ENCODE measurements at places on chromosomes 1 and 21.

DNA sequence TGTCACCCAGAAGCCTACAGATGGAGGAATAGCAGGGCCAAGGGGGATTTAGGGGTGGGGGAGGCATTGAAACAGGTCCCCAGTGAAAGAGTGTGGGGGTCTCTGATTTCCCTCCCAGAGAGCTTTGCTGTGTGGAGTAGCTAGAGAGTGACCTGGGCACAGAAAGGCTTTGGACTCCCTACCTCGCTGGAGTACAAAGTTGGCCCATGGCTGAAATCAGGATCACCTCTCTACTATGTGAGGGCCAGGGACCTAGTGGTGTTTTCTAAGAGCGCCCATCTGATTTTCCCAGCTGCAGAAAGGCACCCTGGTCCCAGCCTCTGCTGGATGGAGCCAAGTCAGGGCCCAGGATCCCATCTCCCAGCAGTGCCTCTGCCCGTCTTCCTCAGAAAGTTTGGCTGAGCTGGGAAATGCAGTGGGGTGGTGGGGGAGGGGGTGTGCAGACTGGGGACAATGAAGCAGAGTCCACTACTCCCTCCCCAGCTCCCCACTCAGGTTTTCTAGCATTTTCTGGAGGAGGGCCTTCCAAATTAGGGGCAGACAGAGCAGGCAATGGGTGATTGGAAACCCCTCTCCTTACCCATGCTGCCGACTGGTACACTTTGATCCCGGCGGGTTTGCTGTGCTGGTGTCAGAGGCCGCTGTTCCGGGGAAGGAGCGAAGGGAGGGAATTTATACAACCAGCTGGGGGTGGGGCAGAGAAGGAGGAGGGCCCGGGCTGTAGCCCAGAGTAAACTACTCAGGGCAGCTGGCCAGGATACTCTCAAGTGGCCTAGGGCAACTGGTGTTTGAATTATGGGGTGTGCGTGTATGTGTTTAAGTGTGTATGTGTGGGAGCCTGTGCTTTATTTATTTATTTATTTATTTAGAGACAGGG is at the start of gene SELENBP1:
SELENBP1 (minus strand) TSS at position 648 of the 877 bp plus-strand sequence; CDS start at position 584, 64 bp downstream.
- DNase-seq: no peak

DNA sequence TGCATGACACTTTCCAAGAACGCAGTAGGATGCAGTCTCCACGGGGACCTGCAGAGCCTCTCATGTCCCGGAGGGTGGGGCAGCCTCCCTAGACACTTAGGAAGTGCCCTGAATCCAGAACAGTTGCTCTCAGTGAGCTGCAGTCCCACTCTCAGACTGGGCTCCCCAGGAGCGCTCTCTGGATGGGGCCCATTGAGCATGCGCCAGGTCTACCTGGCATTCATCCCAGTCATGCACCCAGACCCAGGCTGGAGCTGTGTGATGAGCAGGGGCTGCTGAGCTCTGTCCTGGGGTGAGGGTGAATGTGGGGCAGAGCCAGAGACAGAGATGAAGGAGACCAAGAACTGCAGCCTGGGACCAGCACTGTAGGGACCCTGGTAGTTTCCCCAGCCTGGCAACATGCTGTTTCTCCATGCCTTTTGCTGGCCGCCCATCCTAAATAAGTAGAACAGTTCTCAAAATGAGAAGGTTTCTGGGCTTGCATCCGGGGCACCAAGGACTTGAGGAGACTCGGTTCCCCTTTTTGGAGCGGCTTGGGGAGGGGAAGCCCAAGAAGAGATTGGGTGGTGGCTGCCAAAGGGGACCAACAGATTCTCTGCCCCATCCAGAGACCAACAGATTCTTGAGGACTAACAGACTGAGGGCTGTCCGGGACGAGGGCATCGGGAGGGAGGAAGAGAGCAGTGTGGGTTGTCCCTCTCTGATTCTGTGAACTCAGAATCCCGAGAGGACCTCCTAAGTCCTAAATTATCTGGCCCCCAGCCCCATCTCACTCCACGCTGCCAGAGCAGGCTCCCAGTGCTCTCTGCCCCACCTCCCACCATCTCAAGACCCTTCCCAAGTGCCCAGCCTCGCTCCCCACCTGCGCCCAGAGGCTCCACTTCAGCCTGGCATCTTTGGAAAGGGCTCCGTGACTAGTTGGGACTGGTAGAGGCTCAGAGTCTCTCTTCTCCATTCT is 1.0 kb upstream of the PGLYRP4 start:
- no peak for DNase-seq

DNA sequence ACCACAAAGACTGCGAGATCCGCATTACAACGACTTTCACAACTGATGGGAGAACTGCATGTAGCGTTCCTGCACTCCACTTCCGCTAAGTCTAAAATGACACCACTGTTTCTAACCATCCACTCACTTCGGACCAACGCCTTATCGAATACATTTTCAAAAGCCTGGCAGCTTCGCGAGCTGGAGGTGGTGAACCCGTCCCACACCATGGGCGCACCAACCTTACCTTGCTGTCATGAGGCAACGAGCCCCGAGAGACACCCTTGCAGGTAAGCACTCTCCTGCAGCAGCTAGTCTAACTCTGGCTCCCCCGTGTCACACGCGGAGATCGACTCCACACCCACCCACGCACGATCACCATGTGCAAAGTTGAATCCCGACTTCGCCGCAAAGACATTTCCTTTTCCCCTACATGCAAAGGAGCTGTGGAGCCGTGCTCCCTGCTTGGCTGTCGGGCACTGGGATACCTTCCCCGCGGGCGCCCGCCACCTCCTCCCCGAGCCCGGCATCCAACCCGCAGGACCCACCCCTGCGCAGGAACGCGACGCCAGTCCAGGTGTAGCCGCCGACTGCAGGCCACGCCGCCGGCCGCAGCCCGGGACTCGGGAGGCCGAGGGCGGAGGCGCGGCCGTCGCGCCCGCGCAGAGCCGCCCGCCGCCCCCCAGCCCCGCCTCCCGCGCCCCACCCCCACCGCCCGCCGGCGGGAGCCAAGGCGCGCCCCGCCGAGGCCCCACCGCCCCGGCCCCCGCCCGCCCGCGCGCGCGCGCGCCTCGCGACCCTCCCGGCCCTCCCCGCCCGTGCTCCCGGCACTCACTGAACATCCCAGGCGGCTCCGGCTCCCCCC is 629 bp downstream of the TAF5L start:
- DNase-seq: peak; percentile 44

GRCh38 chr1:228004331-228004855 is 2.4 kb upstream of the WNT3A start:
- DNase-seq: peak; percentile 6

DNA sequence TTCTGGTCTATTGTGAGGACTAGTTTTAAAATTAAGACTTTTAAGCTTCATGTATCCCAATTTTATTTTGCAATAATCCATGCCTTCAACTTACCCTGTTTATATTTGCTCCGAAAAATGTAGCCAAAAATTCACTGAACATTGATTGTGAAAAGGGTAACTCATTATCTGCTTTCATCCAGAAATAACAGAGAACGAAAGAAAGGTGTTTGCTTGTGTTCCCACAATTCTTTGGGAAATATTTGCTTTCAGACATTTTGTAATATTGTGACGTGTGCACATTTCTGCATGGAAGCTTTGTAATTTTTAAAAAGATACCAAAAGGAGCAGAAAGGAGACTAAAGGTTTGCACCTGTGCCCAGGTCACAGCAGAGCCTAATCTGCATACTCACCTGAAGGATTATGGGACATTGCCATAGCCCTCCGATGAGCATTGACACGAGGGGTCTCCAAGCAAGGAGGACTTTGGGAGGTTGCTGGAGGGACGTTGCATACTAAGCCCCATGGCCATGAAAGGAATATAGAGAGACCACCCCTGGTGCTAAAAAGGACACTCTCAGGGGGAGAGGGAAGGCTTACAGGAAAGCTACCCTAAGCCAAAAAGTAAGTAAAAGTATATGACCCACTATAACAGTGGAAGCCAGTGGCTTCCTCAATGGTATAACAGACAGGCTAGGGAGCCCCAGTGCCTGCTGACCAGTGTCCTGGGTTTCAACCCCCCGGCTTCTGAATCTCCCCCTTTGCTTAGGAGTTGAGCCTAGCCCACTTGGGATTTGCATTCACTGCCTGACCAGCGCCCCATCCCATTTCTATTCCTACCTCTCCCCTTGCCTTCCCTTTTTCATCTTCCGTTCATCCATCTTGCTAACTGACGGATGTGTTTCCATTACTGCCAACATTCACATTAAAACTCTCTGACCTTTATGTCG is 148.6 kb upstream of the ZC3H12A start:
- no peak for DNase-seq

DNA sequence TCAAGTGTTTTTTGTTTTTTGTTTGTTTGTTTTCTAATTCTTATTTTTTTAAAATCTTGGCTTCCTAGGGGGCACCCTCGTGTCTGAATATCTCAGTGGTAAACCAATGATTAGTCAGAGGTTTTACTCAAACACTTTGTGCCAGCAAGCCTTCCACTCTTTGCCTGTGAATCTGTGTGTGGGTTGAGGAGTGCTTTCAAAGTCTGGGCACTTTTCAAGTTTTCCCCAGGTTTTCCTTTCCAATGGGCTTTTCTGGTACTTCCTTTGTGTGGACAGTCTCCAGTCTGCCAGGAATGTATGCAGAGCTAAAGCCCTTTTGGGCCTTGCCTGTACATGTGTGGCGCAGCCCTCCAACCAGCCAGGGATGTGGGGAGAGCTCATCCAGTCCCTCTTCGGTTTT is 9.7 kb upstream of the PPIE start:
- DNase-seq: no peak

GRCh38 chr1:30422251-30422650 is 301.1 kb downstream of the MATN1 start:
- no peak for DNase-seq

DNA sequence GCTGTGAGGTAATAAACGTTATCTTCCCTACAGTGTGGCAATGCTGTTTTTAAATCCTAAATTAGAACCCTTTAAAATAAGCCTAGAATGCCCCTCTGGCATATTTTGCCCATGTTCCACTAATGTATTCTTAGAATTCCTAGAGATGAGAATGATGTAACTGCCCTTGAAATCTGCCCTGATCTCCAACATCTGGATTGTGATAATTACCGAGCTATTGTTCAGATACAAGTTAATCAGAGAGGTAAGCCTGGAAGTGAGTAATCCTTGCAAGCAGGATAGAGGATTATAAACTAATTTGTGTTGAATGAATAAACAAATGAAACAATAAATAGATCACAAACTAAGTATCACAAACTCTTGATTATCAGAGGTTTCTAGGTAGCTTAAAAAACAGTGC is 107.8 kb upstream of the DMRTA2 start:
- no peak for DNase-seq

DNA sequence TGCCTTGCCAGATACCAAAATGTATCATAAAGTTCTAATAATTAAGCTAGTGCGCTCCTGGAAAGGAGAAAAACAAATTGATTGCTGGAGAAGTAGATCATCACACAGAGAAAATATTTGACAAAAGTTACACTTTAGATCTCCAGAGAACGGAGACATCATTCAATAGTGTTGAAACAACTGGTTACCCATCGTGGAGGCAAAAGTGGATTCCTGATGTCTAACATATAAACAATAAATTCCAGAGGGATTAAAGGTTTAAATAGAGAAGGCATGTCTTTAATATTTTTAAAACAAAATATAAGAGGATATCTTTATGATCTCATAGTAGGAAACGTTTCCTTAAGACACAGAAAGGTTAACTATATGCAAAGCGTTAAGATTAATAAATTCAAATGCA is 41.0 kb downstream of the NRIP1 start:
- DNase-seq: no peak

- DNase-seq: peak; percentile 6
Observed at GRCh38 chr1:209611771-209612570, 28.5 kb downstream of the CAMK1G start.

DNA sequence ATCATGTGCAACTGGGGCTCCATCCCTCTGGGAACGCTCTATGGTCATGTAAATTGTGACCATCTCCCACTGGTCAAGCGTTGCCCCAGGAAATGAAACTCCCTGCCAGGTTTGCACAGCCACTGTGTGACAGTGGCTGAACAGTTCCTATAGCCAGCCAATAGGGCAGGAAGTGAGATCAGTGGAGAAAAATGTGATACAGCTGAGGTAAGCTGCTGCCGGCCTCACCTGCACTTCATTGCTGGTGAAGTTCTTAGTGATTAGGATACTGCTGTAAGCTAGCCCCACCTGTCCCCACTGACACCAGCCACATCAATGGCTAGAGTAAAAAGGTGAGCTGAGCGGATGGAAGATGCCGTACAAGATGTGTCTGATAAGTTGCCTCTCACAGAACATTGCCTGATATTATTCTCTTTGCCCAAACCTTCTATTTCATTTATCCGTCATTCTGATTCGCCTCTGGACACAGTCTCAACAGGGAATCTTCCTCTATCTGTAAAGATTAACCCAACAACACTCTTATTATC is 38.4 kb upstream of the CDC42BPA start:
- no peak for DNase-seq

GRCh38 chr1:74763807-74764206 is 30.9 kb downstream of the TYW3 start:
- no peak for DNase-seq

- no peak for DNase-seq
Observed at GRCh38 chr1:20654104-20654690, 7.0 kb downstream of the DDOST start.

- DNase-seq: peak; percentile 88
Observed at GRCh38 chr1:153945131-153945794, 1.3 kb downstream of the DENND4B start.

DNA sequence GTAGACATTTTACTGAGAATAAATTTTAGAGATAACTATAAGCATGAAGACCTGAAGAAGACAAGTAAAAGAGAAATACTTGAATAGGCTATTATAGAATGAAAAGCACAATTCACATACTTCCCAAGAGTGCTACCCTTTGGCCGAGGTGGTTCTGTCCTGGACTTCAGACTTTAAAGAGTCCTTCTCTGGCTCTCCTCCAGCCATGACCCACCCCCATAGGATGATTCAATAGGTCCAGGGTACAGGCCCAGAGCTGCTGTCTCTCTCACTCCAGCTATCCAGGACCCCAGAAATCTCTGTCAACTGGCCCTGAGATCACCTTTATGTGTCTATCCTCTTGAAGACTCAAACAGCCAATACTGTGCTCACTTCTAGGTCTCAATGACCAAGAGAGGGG is 1.3 kb upstream of the SMCP start:
- DNase-seq: no peak

GRCh38 chr1:3785045-3785444 is 11.3 kb downstream of the LRRC47 start:
- DNase-seq: no peak

DNA sequence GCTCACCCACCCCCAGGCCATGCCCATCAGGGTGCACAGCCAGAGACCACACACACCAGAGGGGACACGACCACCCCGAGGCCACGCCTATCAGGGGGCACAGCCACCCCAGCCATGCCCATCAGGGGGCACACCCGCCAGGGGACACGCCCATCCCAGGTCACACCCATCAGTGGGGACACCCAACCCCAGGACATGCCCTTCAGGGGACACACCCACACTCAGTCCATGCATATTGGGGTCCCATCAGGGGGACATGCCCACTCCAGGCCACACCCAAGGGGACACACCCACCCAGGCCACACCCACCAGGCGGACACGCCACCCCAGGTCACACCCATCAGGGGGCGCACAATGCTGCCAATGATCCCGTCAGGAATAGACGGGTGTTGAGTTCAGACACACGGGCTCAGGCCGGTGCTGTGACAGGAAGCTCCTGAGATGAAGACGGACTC is 20.7 kb downstream of the MCM3AP start:
- DNase-seq: no peak

Data from CD4-positive, alpha-beta T cell treated with Interleukin-17A for 1 hour (primary cell).